Spleen (tissue), 13 donors: ENCODE measurements at places on chromosomes 11 and 22. TPM values are rescaled to one million over a fixed set of nuclear protein-coding genes. Genes with fewer than 3 reads are reported as not detected.

- H3K4me1 ChIP-seq, result peaks cover 17% of the 10 kb centered on the region
- H3K27ac ChIP-seq, result no peak overlapping the region
- no peak for DNase-seq
- no peaks in the 10 kb centered on the region for H3K27me3 ChIP-seq
- H3K4me3 ChIP-seq, result no peak overlapping the region
Measured at GRCh38 chr11:72764503-72764902, 12.3 kb upstream of the ARAP1 start.

DNA sequence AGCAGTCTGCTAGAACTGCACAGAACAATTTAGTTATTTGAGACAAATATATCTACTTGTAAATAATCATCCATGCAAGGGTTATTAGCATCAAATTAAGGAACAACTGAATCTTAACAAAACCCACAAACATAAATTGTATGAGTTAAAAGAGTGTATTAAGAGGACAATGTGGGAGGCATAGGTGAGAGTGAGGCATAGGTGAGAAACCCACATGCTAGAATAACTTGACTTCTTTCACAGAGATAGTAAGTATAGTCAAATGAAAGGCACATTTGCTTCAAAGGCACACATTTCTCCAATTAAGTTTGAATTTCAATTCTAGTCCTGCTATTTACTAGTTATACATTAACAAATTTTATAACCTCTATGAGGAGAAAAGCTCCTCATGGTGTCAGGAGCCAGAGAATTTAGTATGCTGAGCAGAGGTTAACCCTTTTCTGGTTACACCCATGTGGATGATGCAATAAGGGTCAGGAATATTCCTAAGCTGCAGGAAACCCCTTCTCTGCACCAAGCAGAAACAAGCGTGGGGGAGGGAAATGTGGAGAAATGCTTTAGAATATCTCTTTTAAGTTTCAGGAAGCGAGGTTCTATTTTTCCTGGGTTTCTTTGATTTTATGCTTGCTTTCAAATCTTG is 264.2 kb downstream of the GRM5 start:
- no peaks in the 10 kb centered on the region for H3K27me3 ChIP-seq
- no peak for DNase-seq
- H3K36me3 ChIP-seq, result no peaks in the 10 kb centered on the region
- no peak overlapping the region for H3K4me3 ChIP-seq
- no peak overlapping the region for H3K27ac ChIP-seq
- no peaks in the 10 kb centered on the region for H3K4me1 ChIP-seq

GRCh38 chr11:40104941-40105550 is 1354.4 kb downstream of the LRRC4C start:
- H3K4me3 ChIP-seq, result no peak overlapping the region
- no peaks in the 10 kb centered on the region for H3K36me3 ChIP-seq
- DNase-seq, result no peak
- H3K27me3 ChIP-seq, result no peaks in the 10 kb centered on the region

GRCh38 chr11:74877132-74877531 is 71.8 kb downstream of the XRRA1 start:
- no peak for DNase-seq
- no peak overlapping the region for H3K4me3 ChIP-seq
- H3K27ac ChIP-seq, result no peak overlapping the region
- H3K36me3 ChIP-seq, result peaks cover 50% of the 10 kb centered on the region
- no peaks in the 10 kb centered on the region for H3K4me1 ChIP-seq

GRCh38 chr11:93238956-93239355 is 41.2 kb upstream of the SLC36A4 start:
- no peak overlapping the region for H3K4me3 ChIP-seq
- no peak for DNase-seq
- H3K27ac ChIP-seq, result no peak overlapping the region
- H3K27me3 ChIP-seq, result no peaks in the 10 kb centered on the region
- H3K36me3 ChIP-seq, result no peaks in the 10 kb centered on the region
- H3K4me1 ChIP-seq, result no peaks in the 10 kb centered on the region

GRCh38 chr11:65366340-65366773 is 11.8 kb downstream of the TIGD3 start:
- H3K27me3 ChIP-seq, result no peaks in the 10 kb centered on the region
- H3K4me1 ChIP-seq, result peaks cover 19% of the 10 kb centered on the region
- no peak overlapping the region for H3K27ac ChIP-seq
- no peak for DNase-seq
- no peak overlapping the region for H3K4me3 ChIP-seq

NCAM1 gene
- total RNA-seq, result 7.7 TPM
